ENCODE measurements at places on chromosomes 12 and 14.
A peak's percentile ranks its signal among the peaks of the same experiment; 100 is the strongest.

- no peak for DNase-seq
Measured at GRCh38 chr12:115190010-115190770, 506.2 kb upstream of the TBX3 start.

DNA sequence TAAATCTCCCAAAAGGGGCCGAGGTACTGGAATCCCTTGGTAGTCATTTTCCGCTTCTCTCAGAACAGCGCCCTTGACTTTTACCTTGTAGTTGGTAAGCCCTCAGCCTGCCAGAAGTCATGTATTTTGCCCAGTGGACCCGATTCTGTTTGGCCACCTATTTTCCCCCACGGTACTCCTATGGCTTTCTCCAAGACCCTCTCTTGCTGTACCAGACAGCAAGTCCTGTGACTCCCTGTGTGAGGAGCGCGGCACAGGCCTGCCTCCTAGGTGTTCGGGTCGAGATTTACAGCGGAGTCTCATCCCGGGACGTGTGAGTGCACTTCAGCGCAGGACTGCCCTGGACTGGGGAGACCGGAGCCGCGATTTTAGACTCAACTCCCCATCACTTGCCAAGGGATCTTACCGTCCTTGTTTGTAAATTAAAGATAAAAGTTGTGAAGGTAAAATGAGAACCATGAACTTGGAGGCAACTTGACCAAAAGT lies 1.1 kb upstream of the MBD6 start:
- DNase-seq: no peak

DNA sequence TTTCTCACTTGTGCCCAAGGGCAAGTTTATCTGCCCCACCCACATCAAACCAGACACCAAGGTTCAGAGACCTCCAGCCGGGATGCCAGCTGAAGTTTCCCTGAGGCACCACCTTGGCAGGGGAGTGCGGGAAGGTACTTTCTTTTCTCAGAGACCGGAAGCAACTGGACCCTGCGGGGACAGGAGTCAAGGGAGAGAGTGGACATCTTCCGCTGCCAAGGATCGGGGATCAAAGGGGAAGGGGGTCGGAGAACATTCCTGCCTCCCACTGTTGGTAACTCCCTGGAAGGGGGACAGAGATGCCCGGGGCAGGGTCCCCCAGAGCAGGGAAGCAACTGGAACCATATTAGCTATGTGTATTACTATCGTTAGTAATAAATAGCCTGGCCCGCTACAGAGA lies 161.8 kb downstream of the DICER1 start:
- no peak for DNase-seq

- DNase-seq: no peak
Measured at GRCh38 chr12:10557766-10558165, 52.1 kb downstream of the EIF2S3B start.

- no peak for DNase-seq
Measured at GRCh38 chr12:20497707-20498106, 129.4 kb downstream of the PDE3A start.

DNA sequence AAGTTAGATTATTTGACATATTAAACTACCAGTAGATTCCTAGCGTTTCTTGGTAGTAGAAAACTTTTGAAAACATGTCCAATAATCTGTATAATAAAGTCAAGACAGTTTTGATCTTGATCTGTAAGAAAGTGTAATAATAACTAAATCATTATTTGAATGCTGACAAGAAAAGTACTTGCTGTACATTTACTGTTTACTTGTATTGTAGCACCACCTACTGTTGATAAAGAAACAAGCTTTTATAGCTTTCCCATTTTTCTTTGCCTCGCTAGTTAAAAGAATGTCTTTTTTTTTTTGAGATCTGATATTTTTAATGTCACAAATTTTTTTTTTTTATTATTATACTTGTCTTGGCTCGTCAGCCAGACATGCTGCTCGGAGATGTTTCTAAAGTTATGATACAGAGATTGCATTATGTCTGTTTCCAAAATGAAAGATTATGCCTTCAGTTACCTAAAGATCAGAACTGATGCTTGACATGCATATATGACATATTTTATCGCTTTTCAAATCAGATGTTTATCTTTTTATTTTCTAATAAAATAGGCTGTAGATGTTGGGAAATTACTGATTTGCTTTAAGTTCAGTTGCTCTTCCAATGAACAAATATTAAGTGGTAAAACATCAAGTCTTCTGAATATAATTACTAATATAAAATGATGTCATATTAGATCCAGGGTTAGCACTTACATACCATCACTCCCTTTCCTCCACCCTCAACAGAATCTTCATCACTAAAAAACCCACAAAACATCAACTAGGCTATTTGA lies 140.5 kb downstream of the AKAP6 start:
- no peak for DNase-seq

DNA sequence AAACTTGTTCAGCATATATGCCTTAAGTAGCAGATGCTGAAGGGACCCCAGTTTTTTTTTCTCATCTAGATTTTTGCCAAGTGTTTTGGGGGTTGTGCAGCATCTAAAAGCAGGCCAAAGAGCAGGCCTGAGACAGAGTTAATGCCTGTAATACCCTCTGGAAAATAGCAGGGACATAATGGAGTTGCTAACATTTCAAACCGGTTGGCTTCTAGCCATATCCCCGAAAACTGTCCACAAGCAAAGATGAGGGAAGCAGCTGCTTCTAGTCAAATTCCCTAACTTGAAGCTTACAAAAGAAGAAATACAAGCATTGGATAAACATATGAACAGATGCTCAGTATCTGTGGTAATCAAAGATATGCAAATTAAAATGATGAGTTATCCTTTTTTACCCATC lies 52.1 kb upstream of the AEBP2 start:
- no peak for DNase-seq

DNA sequence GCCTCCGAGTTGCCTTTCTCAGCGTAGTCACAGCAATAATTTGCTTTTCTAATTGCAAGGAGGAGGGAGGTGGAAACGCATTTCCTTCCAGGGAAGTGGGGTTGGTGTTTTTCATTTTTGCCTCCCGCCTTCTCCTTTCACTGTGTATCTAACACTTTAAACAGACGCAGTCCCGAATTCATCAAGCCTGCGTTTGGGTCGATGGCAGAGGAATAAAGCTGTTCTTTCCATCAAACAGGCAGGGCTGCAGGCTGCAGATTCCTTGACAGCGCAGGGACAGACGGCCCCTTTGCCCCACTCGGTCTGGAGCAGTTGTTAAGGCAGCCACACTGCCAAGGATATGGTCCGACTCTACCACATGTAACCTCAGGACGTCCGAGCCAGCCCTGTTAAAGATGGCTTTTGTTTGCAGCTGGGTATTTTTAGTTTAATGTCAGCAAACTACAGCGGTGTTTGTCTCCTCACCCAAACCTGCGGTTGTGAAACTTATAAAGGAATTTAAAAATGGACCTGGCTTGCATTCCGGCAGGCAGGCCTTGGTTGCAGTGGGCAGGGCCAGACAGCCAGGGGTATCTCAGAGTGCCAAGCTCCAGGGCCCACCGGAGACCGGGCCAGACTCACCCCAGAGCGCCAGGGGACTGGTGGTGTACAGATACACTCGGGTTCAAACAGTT lies 2.1 kb downstream of the CHST11 start:
- DNase-seq: no peak

DNA sequence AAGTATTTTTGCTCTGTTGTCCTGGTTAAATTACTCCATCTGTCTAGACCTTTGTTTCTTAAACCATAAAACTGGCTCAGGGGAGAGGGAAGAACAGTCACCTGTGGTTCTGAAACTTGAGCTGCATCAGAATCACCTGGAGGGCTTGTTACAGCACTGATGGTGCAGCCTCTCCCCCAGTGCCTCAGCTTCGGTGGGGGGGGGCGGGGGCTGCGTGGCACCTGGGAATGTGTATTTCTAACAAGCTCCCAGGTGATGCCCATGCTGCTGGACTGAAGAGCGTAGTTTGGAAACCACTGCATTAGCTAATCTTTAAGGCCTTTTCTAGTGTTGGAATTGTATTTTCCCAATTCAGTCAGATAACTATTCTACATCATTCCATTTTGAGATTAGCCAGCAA lies 42.7 kb downstream of the GPHB5 start:
- no peak for DNase-seq

GRCh38 chr14:23396126-23396525 lies 11.9 kb downstream of the MYH6 start:
- no peak for DNase-seq

DNA sequence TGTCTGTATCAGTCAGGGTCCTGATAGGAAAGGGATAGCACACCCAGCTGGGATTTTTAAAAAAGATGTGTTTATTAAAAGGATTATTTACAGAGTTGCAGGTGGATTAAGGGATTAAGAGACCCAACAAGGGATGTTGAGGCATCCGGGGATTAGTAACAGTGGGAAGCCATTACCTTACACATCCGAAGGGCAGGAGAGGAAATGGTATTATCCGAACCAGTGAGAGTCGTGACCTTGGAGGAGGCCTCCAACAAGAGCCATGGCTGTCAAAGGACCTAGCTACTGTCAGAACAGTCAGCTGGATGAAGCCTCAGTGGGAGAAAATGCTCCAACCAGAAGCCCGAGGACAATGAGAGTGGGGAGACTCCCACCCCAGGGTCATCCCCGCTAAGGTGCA lies 146.3 kb upstream of the KRAS start:
- no peak for DNase-seq

GRCh38 chr12:121223292-121224285 lies 13.7 kb downstream of the P2RX4 start:
- DNase-seq: no peak

- no peak for DNase-seq
Measured at GRCh38 chr12:40569626-40570179, 122.5 kb upstream of the CNTN1 start.

DNA sequence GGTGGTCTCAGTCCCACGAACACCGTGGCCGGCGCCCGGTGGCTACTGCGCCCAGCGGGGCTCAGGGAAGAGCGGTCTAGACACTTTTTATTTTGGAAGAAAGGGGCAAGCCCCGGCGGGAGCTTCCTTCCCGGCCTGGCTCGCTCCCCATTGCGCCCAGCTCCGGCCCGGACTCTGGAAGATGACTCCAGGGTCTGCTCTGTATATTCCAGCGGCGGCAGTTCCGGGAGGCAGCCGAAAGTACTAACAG lies 225.1 kb upstream of the CRY1 start:
- no peak for DNase-seq

- DNase-seq: no peak
Measured at GRCh38 chr12:94190623-94191022, 42.2 kb downstream of the PLXNC1 start.

DNA sequence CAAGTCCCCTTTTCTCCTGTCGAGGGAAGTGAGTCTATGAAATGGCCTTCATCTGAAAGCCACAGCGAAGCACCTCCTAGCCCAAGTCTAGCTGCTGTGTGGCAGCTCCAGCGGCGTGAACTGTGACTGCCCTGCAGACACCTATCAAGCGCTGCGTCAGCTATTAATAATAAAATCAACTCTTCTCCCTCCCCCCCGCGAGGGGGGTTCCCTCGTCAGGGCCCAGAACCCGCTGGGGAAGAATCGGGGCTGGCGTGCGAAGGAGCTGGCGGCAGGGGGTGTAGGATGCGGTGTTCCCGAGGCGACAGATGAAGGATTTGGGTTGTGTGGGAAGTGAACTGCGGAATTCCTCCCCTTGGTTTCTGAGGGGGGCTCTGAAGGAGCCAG lies 662 bp upstream of the ATP2A2 start:
- DNase-seq: peak; percentile 28

- no peak for DNase-seq
Measured at GRCh38 chr14:24721775-24722174, 87.8 kb upstream of the GZMB start.

DNA sequence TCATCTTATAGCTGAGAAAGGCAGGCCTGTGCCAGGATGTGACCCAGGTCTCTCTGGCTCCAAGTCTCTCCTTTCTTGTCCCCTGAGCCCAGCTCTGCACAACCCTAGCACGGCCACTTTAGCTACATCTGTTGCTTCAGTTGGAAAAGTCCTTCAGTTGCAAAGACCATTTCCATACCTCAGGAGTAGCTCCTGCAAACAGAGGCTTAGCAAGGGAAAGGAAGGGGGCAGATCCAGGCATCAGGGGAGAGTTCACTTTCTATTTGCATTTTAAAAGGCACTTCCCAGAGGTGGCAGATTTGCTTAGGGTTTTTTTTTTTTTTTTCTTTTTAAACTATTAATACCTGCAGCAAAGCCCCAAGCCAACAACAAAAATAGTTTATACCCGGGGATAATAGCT lies 3.0 kb upstream of the PITPNM2 start:
- DNase-seq: no peak

DNA sequence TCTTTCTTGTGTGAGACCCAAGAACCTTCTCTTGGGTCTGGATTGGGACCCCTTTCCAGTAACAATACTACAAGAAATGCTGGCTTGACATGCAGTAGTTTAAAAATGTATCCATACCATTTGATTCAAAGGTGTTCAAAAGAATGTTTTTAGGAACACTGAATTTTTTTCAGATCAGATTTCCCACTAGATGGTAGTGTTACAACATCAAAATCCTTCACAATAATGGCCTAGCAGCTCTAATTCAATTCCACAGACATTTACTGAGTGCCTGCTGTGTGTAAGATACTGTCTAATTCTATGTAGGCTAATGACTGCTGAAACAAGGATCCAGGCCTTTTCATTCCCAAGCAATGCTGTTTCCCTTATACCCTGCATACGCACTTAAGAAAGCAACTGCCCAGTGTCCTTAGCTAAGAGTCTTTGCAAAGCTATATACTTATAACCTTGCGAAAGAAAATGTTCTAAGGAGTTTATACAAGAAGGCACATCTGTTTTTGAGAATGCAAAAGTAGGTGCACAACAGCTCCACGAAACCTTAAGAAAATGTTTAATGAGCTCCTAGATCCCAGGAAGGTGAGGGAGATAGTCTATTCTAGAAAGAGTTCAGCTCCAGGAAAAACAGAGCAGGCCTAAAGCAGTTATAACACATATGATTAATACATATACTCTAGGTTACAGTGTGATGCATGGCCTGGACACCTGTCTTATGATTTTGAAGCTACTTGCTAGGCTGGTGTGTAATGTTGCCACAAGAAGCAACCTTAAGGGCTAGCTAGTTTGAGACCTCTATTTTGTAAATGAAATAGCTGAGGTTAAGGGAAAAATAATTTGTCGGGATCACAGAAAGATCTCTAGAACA lies 50.9 kb upstream of the PKP2 start:
- no peak for DNase-seq

GRCh38 chr14:54589076-54589475 lies 22.1 kb downstream of the SAMD4A start:
- DNase-seq: no peak

DNA sequence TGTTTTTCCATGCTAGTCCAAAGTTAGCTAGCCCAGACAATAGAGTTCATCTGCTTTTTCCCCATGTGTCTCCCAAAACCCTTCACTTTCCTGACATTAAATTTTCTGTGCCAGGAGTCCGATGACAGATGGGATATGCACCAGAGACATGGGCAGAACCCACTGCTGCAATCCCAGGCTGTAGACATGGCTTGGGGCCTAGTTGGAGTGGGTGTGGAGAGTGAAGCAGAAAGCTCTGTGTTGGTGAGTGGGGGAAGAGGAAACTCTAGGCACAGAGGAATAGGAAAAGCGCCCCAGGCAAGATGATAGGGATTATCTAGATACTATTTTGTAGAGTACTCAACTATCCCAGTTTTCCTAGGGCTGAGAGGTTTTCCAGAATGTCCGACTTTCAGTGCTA lies 4.8 kb upstream of the KRT74 start:
- no peak for DNase-seq

All from activated CD8-positive, alpha-beta memory T cell treated with anti-CD3 and anti-CD28 coated beads for 1 hour (primary cell).